ENCODE measurements at places on chromosomes 11 and 22.
A peak's percentile ranks its signal among the peaks of the same experiment; 100 is the strongest.

- no peak for DNase-seq
Observed at GRCh38 chr11:79616392-79616851, 175.6 kb upstream of the TENM4 start.

DNA sequence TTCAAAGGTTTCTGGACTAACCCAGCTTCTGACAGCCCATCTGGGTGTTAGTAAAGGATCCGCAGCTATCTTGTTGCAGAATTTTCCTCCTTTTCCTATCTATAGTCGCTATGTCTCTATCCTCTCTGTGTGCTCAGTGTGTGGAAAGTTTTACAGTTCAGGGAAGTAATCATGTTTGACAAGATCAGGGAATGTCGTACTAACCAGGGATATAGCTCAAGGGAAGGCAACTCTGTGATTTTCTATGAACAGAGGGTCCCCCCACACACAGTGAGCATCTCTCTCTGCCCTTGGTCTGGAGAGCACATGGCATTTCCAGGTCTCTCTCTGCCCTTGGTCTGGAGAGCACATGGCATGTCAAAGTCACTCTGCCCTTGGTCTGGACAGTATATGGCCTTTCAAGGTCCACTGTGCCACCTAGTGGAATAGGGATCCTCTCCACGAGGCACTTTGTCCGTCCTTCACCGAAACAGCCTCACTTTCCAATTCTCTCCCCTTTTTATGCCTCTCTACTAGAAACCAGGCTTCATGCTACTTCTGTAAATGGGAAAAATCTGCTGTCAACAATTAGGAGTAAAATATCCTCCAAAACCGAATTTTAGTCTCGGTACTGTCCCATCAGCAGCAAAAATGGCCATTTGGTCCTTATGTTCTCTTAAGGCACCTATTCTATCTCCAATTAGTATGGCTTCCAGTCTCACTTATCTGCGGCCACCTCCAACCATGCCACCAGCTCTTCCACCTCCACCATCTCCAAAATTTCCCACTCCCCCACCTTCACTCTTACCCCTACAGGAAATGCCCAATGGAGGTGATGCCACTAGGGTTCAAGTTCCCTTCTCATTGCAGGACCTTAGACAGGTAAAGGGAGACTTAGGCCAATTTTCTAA, 88.7 kb downstream of the IGLL5 start:
- no peak for DNase-seq

GRCh38 chr11:118064956-118065355, 11.9 kb upstream of the TMPRSS4 start:
- no peak for DNase-seq

DNA sequence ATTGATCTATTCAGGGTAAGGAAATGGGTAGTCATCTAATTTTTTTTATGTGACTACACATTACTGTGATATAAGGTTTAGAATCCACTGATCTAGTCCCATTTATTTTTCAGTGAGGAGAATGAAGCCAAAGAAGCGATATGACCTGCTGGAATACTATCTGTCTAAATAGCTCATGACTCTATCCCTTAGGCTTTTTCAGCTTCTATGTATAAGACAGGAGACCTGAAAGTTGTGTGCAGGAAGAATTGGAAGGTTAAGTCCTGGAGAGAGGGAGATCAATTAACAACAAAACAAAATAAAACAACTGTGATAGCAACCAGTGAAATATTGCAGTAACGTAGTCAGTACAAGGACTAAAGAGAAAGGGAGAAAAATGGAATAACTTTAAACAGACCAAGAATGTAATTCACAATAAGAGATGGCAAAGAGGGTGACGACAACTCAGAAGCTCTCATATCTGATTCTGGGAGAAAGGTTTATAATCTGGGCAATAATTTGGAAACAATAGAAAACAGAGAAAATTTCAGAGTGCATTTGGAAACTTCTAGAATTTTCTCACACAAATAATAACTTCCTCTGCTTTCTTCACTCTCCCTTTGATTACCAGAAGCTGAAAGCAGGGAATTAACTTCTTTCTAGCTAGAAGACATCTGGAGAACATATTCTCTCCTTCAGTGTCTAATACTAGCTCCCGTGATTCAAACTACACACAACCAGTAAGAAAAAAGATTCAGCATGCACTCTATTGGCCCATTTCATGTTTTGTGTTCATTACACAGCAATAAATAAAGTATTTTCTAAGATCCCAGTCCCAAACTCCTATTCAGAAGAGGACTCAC, 19.2 kb upstream of the CASP12 start:
- no peak for DNase-seq

DNA sequence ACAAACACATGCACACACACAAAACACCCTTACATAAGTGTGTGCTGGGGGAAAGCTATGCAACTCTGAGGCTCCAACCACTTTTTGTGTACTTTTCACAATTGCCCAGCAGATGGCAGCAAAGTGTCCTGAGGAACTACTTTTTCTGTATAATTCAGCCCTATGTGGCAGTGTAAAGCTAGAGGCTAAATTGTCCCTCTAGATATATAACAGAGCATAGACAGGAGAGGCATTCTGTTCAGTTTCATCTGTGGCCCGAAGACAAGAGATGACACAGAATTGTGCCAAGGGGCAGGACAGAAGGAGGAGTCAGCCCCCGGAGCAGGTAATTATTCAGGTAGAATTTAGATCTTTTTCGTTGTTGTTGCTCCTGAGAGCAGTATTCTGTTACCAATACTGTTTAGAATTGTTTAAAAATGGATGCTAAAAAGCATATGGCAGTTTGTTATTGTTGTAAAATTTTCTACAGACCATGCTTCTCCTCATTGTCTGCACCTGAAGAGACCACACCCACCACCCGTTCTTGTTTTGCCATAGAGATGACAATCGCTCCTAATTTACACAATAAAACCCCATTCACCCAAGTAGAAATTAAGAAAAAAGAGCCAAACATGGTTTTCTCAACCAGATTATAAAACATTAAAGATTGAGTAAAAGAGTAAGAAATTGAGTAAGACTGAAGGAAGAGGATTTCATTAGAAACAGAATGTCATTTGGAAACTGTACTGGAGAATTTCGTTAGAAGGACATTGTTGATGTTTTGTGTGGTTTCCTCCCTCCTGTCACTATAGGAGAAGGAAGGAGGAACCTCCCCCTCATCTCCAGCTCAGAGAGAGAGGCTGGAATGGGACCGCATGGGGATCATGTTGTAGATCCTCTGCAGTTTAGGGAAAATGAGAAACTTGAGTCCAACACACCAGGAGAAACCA, 14.5 kb upstream of the MS4A7 start:
- DNase-seq, result peak; percentile 14

- DNase-seq, result no peak
Observed at GRCh38 chr11:486189-486588, 20.9 kb downstream of the RNH1 start.

GRCh38 chr11:120147094-120147949, 9.4 kb upstream of the TRIM29 start:
- no peak for DNase-seq

All from non-pigmented ciliary epithelial cell (primary cell).